ENCODE measurements at places on chromosomes 2 and 18.

- DNase-seq: no peak
Observed at GRCh38 chr2:105919191-105919811, 174.6 kb downstream of the NCK2 start.

DNA sequence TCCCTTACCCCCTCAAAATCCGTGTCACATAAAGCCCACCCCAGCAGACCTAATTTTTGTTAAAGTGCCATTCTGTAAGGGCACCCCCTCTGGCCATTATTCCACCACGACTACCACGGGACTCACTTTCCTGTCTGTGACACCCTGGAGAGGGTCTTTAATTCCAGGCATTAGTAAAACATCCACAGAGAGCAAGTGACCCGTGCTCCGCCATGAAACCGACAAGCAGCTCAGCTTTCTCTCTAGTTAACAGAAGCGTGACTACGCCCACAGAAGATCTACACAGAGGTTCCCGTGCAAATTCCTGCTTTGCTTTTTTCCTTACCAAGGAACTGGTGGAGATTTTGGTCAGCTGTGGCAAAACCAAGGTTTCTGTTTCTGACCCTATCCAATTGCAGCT is 4.4 kb downstream of the SIGLEC15 start:
- DNase-seq: no peak

- no peak for DNase-seq
Observed at GRCh38 chr2:527581-527980, 149.6 kb downstream of the TMEM18 start.

- DNase-seq: no peak
Observed at GRCh38 chr2:110677080-110677479, 783 bp downstream of the BUB1 start.

GRCh38 chr2:168345601-168346000 is 98.2 kb upstream of the STK39 start:
- no peak for DNase-seq

- no peak for DNase-seq
Observed at GRCh38 chr18:10365901-10366300, 88.5 kb upstream of the APCDD1 start.

DNA sequence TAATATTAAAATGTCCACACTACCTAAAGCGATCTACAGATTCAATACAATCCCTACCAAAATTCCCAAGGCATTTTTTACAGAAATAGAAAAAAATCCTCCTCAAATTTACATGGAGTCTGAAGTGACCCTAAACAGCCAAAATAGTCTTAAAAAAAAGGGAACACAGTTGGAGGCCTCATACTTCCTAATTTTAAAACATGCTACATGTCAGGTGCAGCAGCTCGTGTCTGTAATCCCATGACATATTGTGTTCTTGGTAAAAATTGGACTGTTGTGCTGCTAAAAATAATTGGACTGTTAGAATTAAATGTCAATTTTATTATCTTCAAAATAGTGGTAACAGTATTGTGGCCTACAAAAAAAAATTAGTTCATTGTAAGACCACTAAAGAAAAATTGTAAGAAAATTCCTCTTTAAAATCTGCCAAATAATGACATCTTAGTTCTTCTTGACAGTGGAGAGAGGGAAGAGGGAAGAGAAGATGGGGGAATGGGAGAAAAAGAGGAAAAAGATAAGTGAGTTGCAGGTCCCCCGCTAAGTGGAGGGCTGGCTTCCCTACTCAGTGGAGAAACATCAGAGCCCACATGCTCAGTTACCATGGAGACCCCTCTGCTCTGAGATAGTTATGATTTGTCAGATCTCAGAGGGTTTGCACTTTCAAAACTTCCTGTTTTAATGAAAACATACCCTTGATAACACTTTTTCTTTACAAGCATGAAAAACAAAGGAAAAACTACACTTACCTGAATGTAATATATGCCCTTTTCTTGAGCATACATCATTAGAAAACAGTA is 46.5 kb downstream of the UNC50 start:
- DNase-seq: no peak

- DNase-seq: no peak
Observed at GRCh38 chr2:162828545-162828944, 10.0 kb downstream of the KCNH7 start.

- DNase-seq: no peak
Observed at GRCh38 chr2:233807966-233808935, 30.1 kb downstream of the MROH2A start.

- no peak for DNase-seq
Observed at GRCh38 chr2:208545403-208546042, 138.9 kb downstream of the PTH2R start.

DNA sequence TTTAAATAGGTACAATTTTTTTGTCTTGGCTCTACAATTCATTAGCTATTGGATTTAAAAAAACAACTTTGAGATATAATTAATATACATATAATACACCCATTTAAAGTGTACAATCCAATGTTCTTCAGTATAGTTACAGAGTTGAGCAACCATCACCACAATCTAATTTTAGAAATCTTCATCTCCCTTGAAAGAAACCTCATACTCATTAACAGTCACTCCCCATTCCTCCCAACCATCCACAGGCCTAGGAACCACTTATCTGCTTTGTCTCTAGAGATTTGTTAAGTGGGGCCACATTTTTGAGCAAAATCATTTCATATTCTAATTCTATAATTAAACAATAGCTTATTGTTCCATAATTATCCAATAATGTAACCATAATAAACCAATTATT is 32.6 kb downstream of the MRPL33 start:
- DNase-seq: no peak

DNA sequence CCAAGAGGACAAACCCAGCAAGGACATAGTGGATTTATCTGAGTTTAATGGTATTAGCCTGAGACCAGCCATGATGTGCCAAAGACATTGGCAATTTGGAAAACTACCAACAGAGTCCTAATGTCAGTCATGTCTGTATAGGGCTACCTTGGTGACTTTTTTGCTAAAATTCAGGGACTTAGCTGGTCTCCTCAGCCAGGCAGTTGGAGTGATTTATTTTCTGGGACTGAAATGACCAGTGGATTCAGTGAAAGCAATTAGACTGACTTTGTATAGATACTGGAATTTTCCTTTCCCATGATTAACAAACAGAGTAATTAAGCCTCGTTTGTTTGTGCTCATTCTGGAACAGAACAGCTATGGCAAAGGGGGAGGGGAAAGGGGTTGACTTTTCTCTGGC is 55.0 kb downstream of the LYPD6 start:
- DNase-seq: no peak

DNA sequence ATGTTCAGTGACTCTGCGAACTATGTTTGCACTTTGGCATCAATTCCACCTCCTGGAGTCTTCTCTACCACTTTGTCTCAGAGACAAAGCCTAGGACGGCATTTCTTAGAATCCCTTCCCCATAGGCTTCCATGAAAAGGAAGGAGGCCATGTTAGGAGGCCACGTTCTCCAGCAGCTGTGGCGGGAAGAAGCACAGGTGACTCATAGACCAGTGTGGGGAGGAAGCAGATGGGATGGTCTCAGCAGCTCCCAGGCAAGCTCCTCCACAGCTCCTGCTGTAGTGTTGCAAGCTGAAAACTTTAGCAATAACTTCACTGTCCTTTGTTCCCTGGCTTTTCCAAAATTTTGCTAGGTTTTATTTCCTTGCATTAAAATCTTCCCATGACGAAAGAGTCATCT is 781.3 kb upstream of the ID2 start:
- DNase-seq: no peak

DNA sequence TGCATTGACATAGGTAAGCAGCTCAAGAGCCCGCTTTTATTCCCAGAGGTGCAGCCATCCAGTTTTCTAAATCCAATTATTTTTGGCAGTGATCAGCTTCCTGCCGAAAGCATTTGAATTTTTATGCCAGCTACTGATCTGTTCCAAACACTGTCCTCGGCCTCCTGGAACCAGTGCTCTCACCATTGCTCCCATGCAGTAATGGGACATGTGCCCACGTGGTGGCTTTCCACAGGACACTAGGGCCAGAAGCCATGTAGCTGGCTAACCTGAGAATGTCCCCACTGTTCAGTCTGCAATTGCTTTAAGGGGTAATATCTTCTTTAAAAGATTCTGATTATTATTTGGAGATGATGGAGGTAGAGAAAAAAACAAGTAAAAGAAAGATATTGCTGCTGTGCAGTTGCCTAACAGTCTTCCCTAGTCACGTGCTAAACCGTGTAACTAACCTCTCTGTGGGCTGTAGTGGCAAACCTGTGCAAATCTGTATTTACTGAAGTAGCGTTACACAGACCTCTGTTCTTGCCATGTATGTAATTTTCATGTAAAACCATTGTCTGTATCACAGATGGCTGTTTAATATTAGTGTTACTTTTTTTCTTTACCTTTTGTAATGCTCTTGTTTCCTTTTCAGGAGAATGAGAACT is 13.0 kb downstream of the GRHL1 start:
- no peak for DNase-seq

- DNase-seq: no peak
Observed at GRCh38 chr18:7458884-7459283, 108.2 kb upstream of the PTPRM start.

DNA sequence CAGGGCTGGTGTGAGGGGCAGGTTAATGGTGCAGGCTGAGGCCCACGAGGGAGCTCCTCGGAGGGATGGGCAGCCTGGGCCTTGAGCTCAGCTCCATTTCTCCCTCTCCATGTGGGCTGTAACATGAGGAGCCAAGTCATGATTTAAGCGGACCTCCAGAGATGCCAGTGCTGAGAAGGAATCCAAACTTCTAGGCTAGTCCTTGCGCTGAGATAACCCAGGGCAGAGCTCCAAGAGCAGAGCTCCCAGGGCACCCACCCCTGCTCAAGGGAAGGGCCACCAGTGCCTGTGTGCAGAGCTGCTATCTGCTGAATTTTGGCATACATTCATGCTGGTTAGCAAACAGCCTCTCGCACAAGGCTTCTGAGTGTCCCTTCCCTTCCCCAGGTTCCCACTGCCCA is 95.1 kb downstream of the MRO start:
- no peak for DNase-seq

- DNase-seq: no peak
Observed at GRCh38 chr18:54388203-54389142, 30.8 kb downstream of the C18orf54 start.

DNA sequence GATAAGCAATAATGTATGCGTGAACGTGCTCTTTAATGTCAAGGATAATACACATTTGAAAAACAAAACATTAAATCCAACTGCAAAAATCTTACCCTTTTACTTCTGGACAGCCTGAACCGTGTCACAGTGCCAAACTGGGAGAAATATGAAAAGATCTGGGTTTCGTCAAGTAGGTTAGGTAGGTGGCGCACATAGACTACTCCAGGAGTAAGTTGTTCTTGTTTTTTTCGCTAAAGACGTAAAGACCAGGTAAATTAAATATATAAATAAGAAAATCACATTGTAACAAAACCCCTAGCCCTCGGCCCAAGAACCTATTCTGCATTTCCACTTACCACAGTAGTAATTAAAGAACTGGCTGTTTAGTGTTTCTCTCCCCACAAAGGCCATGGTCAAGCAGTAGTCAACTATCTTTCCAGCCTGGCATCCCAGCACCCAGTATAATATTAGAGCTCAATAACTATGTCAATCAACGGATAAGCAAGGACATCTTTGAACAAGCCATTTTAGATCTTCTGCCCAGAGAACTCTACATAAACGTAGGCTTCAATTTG is 1.1 kb downstream of the NIFK start:
- no peak for DNase-seq

DNA sequence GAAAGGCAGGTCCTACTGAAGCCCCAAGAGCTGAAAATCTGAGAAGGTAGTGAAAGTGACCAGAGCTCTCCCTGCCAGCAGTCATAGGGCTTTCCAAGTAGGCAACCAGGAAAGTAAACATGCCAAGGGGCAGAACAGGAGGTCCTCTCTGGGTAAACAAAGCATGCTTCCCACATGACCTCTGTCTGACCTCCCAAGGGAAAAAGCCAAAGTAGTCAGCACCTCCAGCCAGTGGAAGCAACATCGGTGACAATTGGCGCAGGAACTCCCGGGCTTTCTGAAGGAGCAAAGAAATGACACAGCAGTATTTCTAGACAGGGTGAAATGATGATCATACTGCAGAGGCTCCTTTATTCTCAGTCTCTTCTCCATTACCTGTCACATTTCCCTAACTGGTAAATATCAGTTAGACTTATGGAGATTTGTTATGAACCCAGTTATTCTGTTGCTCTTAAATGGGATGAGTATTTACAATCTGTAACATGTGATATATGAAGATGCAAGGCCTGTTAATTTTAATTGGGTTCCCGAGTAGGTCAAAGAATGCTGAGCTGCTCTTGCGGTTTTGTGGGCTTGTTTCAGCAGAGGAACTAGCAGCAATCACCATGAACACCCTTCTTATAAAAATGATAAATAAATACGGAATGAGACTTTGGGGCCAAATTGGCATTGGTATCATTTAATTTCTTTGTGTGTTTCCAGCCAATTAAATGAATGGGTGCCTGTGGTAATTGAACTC is 321.0 kb downstream of the RND3 start:
- no peak for DNase-seq

Measured in stimulated activated CD8-positive, alpha-beta memory T cell treated with anti-CD3 and anti-CD28 coated beads, Interleukin-15, amount 100 ng/mL, for 24 hours (primary cell).